ENCODE measurements at places on chromosomes 13 and 19. TPM values are rescaled to one million over a fixed set of nuclear protein-coding genes. Genes with fewer than 3 reads are reported as not detected.

Gene POSTN
- 1.4 TPM for total RNA-seq

Gene HPN
- 47.1 TPM for total RNA-seq

Gene RYR1
- 2.1 TPM for total RNA-seq

Gene CACNG7
- 3.4 TPM for total RNA-seq

Gene SHISA7
- not detected for total RNA-seq

Gene ICAM5
- 0.37 TPM for total RNA-seq

Gene ZNF460
- 63.9 TPM for total RNA-seq

Gene SAMD1
- 126 TPM for total RNA-seq

Gene N4BP2L1
- total RNA-seq: 8.3 TPM

Gene PRRG2
- 4.8 TPM for total RNA-seq

Gene NFIX
- total RNA-seq: 0.40 TPM

Gene NRTN
- 7.5 TPM for total RNA-seq

Gene SGCG
- 0.15 TPM for total RNA-seq

Gene ZNF223
- total RNA-seq: 9.4 TPM

Gene PEG3
- not detected for total RNA-seq

Gene PALM
- 26.7 TPM for total RNA-seq

Gene ZNF420
- 12.3 TPM for total RNA-seq

Gene LAIR1
- total RNA-seq: not detected

Gene NANOS3
- not detected for total RNA-seq

Gene SMIM17
- total RNA-seq: not detected

Gene TIMM44
- total RNA-seq: 57.1 TPM

Gene SIGLEC8
- total RNA-seq: not detected

Gene TMEM150B
- total RNA-seq: 1.1 TPM

Gene CLIP3
- 19.7 TPM for total RNA-seq

Gene HRC
- 2.9 TPM for total RNA-seq

Gene RGL3
- total RNA-seq: 131 TPM

Gene TMEM86B
- total RNA-seq: 3.3 TPM

Gene SERPINE3
- total RNA-seq: not detected

Gene ZNF578
- total RNA-seq: 28.0 TPM

Gene ZNF600
- 27.6 TPM for total RNA-seq

Gene DCT
- not detected for total RNA-seq

Gene CEACAM16
- not detected for total RNA-seq

Gene ZNF729
- total RNA-seq: not detected

Gene PTPRH
- total RNA-seq: not detected

Gene COPE
- total RNA-seq: 226 TPM

Measured in endodermal cell (in vitro differentiated cells).